ENCODE measurements at places on chromosomes 13 and 19. TPM values are rescaled to one million over a fixed set of nuclear protein-coding genes. Genes with fewer than 3 reads are reported as not detected.
A peak's percentile ranks its signal among the peaks of the same experiment; 100 is the strongest.

The FAM83E gene
- total RNA-seq, result not detected

The KCNJ14 gene
- total RNA-seq, result 0.22 TPM

DNA sequence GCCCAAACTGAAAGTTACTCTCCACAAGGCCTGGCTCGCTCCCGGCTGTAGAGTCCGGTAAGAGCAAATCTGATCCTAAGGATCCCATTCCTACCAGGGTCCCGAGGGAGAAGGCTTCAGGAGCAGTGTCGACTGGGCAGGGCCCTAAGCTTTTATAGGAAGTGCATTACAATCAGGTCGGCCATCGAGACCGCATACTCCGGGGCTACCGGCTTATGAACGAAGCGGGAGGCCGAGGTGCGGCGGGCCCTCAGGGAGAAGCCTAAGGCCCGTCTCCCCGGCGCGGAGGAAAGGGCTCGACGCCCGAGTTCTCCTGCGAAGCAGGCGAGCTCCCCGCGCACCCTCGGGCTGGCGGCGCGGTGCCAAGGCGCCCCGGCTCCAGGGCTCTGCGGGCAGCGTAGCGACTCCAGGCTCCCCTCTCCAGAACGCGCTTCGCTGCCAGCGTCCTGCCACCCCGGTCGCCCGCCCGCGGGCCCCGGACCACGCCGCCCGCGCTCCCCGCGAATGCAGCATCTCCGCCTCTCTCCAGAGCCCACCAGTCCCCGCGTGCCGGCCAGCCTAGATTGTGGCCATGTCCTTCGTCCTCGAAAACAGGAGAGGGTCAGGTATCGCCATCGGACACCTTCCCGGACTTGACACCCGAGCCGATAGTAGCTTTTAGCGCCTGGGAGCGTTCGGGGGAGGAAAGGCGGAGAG lies 1.4 kb downstream of the EFNB2 start:
- peak overlapping the region; percentile 37 for H3K4me3 ChIP-seq
- no peaks in the 10 kb centered on the region for H3K36me3 ChIP-seq
- no peaks in the 10 kb centered on the region for H3K27me3 ChIP-seq
- peak; percentile 53 for DNase-seq
- H3K4me1 ChIP-seq, result no peaks in the 10 kb centered on the region

DNA sequence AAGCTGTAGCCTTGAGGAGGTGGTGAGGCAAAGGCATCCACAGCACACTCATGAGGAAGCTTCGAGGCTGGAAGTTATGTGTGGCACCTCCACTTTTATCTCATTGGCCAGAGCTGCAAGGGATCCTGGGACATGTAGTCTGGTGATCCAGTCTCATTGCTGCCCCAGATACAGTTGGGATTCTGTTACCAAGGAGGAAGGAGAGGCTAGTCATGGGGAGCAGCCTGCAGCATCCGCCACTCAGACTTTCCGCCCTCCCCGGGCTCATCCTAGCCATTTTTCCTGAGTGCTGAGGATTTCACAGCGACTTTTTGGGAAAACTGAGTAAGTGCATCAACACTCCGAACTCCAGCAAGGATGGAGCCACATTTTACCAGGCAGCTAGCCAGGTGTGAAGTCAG lies 74.4 kb downstream of the DPF1 start:
- no peaks in the 10 kb centered on the region for H3K4me1 ChIP-seq
- no peak overlapping the region for H3K27ac ChIP-seq
- DNase-seq, result no peak
- no peaks in the 10 kb centered on the region for H3K27me3 ChIP-seq
- no peak overlapping the region for H3K4me3 ChIP-seq

DNA sequence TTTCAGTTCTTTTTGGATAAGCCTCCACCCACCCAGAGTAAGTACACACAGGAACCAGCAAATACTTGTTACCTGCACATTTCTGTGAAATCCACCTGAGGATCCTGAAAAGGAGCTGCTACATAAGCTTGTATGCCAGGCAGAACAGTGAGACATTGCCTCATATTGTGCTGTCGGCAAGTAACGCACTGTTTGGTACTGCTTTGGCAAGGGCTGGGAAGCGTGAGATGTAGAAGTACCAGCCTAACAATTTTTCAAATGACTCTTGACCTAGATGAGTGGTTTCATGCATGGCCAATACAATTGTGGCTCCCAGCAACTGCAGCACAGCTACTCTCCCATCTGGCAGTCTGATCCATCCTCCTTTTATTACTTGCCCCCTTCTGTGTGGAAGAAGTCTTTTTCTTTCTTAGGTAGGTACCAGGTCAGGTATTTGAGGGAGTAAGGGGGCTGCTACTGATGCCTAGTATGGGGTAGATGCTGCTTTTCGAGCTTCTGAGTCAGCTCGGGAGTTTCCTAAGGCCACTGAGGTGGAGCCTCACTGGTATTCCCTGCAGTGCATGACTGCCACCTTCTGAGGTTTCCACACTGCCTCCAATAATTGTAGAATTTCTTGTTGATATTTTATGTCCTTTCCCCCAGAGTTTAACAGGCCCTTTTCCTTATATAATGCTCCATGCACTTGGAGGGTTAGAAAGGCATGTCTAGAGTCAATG lies 52.2 kb downstream of the ZNF737 start:
- H3K27me3 ChIP-seq, result no peaks in the 10 kb centered on the region
- no peak for DNase-seq
- H3K27ac ChIP-seq, result no peak overlapping the region
- no peaks in the 10 kb centered on the region for H3K4me1 ChIP-seq

DNA sequence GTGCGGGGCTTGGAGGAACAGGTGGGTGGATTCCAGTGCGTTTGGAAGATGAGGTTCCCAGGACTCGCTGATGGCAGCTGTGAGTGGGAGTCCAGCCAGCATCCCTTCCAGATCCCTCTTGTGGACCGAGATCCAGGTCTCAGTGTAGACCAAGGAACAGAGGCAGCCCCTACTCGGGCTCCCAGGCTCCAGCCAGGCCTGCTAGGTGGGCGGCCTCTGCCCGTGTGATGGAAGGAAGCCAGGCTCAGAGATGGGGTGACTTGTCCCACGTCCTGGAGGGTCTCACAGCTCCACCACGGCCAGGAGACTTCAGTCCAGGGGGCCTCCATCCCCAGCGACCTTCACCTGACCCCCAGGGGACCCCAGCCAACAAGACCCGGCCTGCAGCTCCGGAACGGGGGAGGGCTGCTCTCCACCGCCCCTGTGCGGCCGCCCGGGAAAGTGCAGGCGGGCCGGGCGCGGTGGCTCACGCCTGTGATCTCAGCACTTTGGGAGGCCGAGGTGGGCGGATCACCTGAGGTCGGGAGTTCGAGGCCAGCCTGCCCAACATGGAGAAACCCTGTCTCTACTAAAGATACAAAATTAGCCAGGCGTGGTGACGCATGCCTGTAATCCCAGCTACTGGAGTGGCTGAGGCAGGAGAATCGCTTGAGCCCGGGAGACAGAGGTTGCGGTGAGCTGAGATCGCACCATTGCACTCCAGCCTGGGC lies 729 bp upstream of the MADCAM1 start:
- no peak overlapping the region for H3K4me3 ChIP-seq
- no peaks in the 10 kb centered on the region for H3K36me3 ChIP-seq
- no peak overlapping the region for H3K27ac ChIP-seq

- DNase-seq, result no peak
- no peaks in the 10 kb centered on the region for H3K4me1 ChIP-seq
- no peaks in the 10 kb centered on the region for H3K36me3 ChIP-seq
- no peak overlapping the region for H3K27ac ChIP-seq
These were observed 1691.5 kb upstream of the SLC10A2 start for GRCh38 chr13:104757712-104758111.

DNA sequence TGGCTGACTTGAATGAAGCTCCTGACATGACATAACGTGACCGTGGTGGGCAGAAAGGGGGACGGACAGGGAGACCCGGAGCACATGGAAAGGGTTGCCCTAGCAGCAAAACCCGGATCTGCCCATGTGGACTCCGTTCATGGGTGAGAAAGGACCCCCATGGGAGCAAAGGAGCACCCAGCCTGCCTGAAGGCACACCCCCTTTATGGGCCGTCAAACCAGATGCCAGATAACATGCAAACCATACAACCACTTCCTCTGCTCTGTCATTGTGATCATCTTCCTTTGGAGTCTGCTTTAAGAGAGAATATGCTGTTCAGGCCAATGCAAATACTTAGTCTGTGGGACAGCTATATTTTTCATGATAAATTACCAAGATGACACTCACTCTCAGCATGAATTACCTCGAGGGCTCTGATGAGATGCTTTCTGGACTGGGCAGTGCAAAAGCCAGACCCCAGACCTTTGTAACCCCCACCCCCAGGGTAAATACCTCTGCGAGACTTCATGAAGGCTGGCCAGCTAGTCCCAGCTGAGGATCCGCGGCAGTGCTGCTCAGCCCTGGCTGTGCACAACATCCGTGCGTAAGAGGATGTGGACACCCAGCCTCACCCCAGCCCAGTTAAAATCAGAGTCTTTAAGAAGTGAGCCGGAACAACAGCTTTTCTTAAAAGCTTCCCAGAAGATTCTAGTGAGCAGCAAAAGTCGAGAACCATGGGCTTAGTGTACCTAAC lies 126.6 kb downstream of the USP12 start:
- DNase-seq, result no peak
- H3K4me1 ChIP-seq, result no peaks in the 10 kb centered on the region
- H3K27ac ChIP-seq, result no peak overlapping the region
- no peak overlapping the region for H3K4me3 ChIP-seq

DNA sequence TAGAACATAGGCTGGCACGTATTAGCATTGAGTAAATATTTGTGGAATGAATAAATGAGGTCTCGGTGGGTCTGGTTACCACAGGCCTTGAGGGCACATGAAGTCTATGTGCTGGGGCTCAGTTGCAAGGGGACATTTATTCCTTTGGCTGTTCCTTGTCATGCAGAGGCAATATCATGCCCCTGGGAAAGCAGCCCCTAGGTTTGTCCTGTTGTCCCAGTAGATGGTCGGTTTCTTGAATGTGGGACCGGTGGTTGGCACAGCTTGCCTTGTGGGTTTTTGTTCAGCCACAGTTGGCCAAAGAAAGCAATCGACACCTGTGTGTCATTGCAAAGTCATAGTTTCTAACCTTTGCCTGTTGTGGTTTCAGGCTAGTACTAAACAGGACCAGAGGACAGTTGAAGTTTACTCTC lies 24.7 kb upstream of the GPR183 start:
- no peak for DNase-seq
- no peak overlapping the region for H3K27ac ChIP-seq
- H3K27me3 ChIP-seq, result no peaks in the 10 kb centered on the region
- H3K4me3 ChIP-seq, result no peak overlapping the region

DNA sequence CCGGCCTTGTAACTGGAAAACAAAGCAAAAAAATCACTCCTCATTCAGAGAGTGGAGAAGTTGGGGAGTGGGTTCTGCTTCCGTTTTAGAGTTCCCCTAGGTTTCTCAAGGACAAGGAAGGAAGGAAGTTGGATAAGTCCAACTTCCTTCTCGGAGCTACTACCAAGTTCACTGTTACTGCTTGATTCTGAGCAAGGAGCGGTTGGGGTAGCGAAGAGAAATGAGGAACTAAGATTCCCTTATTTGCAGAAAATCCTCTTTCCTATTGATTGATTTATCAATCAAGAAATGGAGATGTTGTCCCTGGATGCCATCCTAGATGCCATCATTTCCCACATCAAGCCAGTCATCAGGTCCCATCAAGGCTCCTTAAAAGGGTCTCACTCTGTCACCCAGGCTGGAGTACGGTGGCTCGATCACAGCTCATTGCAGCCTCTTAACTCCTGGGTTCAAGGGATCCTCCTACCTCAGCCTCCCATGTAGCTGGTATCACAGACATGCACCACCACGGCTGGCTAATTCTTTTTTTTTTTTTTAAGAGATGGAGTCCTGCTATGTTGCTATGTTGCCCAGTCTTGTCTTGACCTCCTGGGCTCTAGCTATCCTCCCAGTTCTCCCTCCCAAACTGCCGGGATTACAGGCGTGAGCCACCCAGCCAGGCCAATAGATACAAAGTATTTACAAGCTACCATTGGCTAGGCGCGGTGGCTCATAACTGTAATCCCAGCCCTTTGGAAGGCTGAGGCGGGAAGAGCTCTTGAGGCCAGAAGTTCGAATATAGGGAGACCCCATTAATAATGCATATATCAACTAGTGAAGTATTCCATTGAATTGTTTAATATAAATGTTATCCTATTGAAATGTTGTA lies 809 bp upstream of the B9D2 start:
- no peaks in the 10 kb centered on the region for H3K36me3 ChIP-seq
- H3K27ac ChIP-seq, result peak overlapping the region; percentile 92
- no peaks in the 10 kb centered on the region for H3K27me3 ChIP-seq
- no peak for DNase-seq
- H3K4me3 ChIP-seq, result peak overlapping the region; percentile 88
- no peaks in the 10 kb centered on the region for H3K4me1 ChIP-seq

- no peak overlapping the region for H3K4me3 ChIP-seq
- H3K4me1 ChIP-seq, result no peaks in the 10 kb centered on the region
- no peak for DNase-seq
These were observed 328.1 kb downstream of the TBC1D4 start for GRCh38 chr13:75153834-75154233.

DNA sequence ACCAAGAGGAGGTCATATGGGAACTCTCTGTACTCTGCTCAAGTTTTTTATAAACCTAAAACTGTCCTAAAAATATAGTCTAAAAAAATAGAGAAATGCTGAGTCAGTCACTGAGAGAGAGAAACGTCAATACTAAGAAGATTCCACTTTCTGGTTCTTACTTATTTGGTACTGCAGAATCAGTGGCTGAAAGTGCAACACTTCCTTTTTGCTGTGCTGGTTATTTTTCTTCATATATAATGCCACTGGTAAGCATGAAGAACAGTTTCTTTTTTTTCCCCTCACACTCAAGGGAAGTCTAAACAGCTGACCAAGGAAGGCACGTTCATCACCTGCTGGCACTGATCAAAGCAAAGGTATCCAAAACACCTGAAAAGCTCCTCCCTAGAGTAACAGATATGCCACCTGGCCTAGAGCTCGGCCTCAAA lies 44.3 kb upstream of the N4BP2L1 start:
- no peak for DNase-seq
- H3K27me3 ChIP-seq, result no peaks in the 10 kb centered on the region
- no peaks in the 10 kb centered on the region for H3K4me1 ChIP-seq
- no peaks in the 10 kb centered on the region for H3K36me3 ChIP-seq
- H3K4me3 ChIP-seq, result no peak overlapping the region

- no peaks in the 10 kb centered on the region for H3K27me3 ChIP-seq
- no peak for DNase-seq
- H3K36me3 ChIP-seq, result no peaks in the 10 kb centered on the region
- no peak overlapping the region for H3K27ac ChIP-seq
These were observed 7.3 kb upstream of the RANBP3 start for GRCh38 chr19:5985098-5985783.

DNA sequence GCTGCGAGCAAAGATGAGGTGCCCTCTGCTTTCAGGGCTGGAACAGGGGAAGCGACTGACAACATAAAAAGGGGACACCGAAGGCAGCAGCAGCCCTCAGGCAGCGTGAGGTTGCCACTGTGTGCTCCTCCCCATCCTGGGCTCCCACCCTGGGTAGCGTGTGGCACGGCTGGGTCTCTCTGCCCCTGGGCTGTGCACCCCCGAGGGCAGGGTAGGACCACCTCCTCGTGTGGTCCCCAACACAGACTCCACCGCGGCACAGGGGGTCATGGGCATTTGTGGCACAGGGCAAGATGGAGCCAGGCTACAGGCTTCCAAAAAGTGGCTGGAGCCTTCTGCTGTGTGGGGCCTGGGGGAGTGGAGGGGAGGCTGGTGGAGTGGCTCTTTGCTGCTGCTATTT lies 6.5 kb upstream of the RSPH6A start:
- H3K4me1 ChIP-seq, result no peaks in the 10 kb centered on the region
- no peaks in the 10 kb centered on the region for H3K27me3 ChIP-seq
- H3K4me3 ChIP-seq, result no peak overlapping the region
- no peaks in the 10 kb centered on the region for H3K36me3 ChIP-seq

- no peaks in the 10 kb centered on the region for H3K27me3 ChIP-seq
- no peaks in the 10 kb centered on the region for H3K36me3 ChIP-seq
- H3K4me1 ChIP-seq, result peaks cover 16% of the 10 kb centered on the region
These were observed 21.6 kb downstream of the EFNA2 start for GRCh38 chr19:1307320-1307719.

Data from right lobe of liver (tissue), 6 donors.